Osteocyte (in vitro differentiated cells): ENCODE measurements at places on chromosomes 7 and 10. TPM values are rescaled to one million over a fixed set of nuclear protein-coding genes. Genes with fewer than 3 reads are reported as not detected.

Gene NYAP1
- 0.89 and 0.99 TPM in 2 replicates for total RNA-seq

Gene TAS2R41
- not detected in 2 replicates for total RNA-seq

Gene SLC26A5
- total RNA-seq: not detected in 2 replicates

Gene PDE1C
- 187 and 193 TPM in 2 replicates for total RNA-seq

Gene SLC37A3
- total RNA-seq: 63.8 and 72.7 TPM in 2 replicates

Gene EBF3
- 0.59 and 0.63 TPM in 2 replicates for total RNA-seq

Gene AGMO
- total RNA-seq: 0.99 and 1.7 TPM in 2 replicates

Gene GATA3
- total RNA-seq: not detected in 2 replicates

Gene ASB10
- not detected in 2 replicates for total RNA-seq

Gene ADARB2
- 35.0 and 38.7 TPM in 2 replicates for total RNA-seq

Gene MALRD1
- 0.56 TPM in 1 of 2 replicates, not detected in the other for total RNA-seq

Gene TECTB
- not detected in 2 replicates for total RNA-seq

Gene MCM10
- total RNA-seq: 2.5 and 3.7 TPM in 2 replicates

Gene RHOBTB1
- total RNA-seq: 16.0 and 17.2 TPM in 2 replicates

Gene SPACDR
- 0.46 TPM in 1 of 2 replicates, not detected in the other for total RNA-seq

Gene LARP4B
- total RNA-seq: 79.6 and 80.9 TPM in 2 replicates

Gene CYP2C18
- total RNA-seq: not detected in 2 replicates

Gene RBM20
- total RNA-seq: 1.6 and 2.3 TPM in 2 replicates

Gene IDI2
- total RNA-seq: not detected in 2 replicates

Gene SPDYE11
- not detected in 2 replicates for total RNA-seq

Gene PLA2G12B
- not detected in 2 replicates for total RNA-seq

Gene ZNF365
- total RNA-seq: 0.44 and 1.0 TPM in 2 replicates

Gene ZNF37A
- 19.1 and 20.4 TPM in 2 replicates for total RNA-seq

Gene PPP1R3A
- total RNA-seq: not detected in 2 replicates

Gene CDK1
- total RNA-seq: 12.6 and 13.1 TPM in 2 replicates

Gene PRLHR
- not detected in 2 replicates for total RNA-seq

Gene ALOX5
- total RNA-seq: not detected in 2 replicates

Gene CCT6A
- 107 and 109 TPM in 2 replicates for total RNA-seq

Gene GRK5
- total RNA-seq: 43.2 and 45.9 TPM in 2 replicates

Gene HOXA7
- total RNA-seq: not detected in 2 replicates

Gene OR2A14
- total RNA-seq: not detected in 2 replicates
